ENCODE measurements at places on chromosomes 11 and 22.

DNA sequence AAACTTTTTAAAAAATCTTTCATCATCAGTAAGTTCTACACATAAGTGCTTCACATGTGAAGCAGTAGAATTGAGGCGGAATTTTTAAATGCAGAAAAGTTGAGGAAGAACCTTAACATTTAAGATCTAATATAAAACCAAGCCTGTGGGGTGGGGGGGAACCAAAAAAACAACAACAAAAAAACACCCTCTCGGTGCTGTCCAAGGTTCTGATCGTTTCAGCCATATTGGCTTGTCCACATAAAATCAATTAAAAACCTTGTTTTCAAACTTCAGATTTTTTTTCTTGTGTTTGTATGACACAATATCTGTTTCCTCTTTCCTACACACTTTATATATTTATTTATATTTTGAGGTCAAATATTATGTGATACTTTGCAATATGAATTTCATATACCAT lies 130.0 kb downstream of the WNT7B start:
- DNase-seq: no peak

GRCh38 chr11:37353192-37353591 lies 755.2 kb upstream of the RAG2 start:
- no peak for DNase-seq

- DNase-seq: no peak
These were observed 8.6 kb downstream of the LARGE2 start for GRCh38 chr11:45930951-45931570.

DNA sequence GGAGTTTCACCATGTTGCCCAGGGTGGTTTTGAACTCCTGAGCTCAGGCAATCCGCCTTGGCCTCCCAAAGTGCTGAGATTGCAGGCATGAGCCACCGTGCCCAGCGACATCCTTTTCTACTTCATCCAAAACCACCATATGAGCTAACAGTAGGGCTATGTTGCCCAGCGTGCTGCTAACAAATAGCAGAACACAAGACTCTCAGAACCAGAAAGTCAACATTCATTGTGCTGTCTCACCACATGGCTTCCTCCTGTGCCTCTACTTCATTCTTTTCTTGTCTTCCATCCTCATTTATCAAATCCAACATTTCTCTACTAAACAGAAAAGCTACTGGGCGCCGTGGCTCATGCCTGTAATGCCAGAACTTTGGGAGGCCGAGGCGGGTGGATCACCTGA lies 12.0 kb upstream of the DENND5A start:
- DNase-seq: no peak

GRCh38 chr22:48798281-48799226 lies 1029.1 kb downstream of the BRD1 start:
- DNase-seq: no peak

DNA sequence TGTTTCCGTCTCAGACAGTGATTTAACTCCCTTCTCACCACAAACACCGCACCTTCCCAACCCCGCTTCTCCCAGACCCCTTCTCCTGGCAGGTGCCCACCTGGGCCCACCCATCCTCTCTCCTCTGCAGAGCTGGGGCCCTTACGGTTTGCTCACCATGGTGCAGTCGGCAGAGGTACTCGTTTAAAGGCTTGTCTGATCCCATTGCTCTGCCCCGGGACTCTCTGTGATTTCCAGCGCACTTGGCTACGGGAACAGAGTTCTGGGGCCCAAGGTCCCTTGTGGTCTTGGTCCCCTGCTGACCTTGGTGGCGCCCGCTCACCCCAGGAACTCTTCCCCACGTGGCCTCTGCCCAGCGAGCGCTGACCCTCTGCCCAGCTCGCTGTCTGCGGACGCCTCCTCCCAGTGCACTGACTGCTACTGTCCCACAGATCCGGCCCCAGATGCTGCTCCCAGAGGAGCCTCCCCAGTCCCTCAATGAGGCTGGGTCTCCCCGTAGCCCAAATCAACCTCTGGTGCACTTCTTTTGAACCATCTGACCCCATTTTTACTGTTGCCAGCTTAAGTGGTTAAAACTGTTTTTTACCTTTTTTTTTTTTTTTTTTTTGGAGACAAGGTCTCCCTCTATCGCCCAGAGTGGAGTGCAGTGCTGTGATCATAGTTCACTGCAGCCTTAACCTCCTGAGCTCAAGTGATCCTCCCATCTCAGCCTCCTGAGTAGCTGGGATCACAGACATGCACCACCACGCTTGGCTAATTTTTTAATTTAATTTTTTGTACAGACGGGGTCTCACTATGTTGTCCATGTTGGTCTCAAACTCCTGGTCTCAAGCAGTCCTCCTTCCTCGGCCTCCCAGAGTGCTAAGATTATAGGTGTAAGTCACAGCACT lies 21.3 kb upstream of the CTSD start:
- no peak for DNase-seq

- no peak for DNase-seq
These were observed 3.6 kb upstream of the SEPTIN5 start for GRCh38 chr22:19710769-19711106.

DNA sequence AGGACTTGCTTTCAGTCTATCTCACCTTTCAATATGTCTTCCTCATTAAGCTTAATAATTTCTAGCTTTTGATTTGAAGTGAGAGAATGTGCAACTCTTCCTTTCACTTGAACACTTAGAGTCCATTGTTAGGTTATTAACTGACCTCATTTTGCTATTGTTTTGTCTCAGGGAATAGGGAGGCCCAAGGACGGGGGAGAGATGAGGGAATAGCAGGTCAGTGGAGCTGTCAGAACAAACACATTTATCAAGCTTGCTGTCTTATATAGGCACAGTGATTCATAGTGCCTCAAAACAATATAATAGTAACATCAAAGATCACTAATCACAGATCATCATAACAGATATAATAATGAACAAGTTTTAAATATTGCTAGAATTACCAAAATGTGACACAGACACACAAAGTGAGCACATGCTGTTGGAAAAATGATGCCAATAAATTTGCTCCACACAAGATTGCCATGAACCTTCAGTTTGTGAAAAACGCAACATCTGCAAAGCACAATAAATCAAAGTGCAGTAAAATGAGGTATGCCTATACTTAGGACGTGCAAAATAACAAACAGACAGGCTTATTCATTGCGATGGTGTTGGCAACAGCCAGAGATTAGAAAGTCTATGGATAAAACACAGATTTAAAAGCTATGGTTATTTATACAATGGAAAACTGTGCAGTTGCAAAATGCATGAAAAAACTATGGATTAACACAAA lies 106.3 kb upstream of the TEAD1 start:
- DNase-seq: no peak

GRCh38 chr11:88484873-88485621 lies 147.5 kb upstream of the CTSC start:
- no peak for DNase-seq

GRCh38 chr22:48051796-48052620 lies 1289.6 kb downstream of the TBC1D22A start:
- DNase-seq: no peak

DNA sequence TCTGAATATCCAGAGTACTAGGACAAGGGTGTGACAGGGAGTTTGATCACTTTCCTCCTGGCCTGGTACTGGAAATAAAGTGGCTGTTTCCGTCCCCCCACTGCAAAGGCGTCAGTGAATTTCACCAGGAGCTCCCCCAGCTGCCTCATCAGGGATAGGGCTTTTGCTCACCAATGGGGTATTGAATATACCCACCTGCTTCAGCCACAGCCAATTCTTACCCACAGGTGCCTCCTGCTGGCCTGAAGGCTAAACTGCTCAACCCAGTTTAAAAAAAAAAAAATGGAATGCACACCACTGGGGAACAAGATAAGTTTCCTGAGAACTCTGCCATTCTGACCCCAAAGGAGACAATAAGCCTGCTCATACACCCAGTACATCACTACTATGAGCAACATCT lies 65.3 kb upstream of the MS4A8 start:
- no peak for DNase-seq

- no peak for DNase-seq
These were observed 18.5 kb upstream of the CACNG2 start for GRCh38 chr22:36722055-36722454.

DNA sequence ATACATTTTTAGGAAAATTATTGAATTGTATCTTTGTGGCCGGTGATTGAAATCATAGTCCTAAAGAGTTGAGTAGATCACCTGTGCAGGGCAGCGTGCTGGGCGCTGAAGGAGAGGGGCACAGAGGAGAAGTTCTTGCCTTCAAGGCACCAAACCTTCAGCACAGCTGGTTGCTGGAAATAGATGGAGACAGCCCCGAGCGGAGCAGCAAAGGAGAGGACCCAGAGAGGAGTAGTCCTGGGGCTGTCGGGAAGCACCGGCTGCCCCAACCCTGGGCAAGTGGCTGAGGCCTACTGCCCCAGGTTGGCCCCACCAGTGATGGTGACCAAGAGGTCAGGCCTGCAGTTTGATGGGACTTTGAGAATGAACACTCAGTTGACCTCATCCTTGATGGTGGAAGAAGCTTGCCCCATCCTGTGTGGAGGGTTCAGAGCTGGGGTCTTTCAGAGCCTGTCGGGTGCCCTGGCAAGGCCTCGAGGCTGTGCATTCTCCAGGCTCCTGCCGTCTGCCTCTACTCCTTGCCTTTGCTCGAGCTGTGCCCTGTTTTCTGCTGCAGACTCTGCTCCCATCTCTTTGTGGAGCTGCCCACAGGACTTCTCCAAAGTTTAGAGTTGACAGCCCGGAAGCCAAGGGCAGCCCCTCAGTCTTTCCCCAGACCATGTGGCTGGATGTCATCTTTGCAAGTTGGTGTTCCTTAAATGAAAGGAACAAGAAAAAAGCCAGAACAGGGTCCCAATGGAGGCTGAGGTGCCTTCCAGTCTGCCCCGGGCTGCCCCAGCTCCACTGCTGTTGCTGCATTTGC lies 285.1 kb downstream of the TBC1D22A start:
- no peak for DNase-seq

DNA sequence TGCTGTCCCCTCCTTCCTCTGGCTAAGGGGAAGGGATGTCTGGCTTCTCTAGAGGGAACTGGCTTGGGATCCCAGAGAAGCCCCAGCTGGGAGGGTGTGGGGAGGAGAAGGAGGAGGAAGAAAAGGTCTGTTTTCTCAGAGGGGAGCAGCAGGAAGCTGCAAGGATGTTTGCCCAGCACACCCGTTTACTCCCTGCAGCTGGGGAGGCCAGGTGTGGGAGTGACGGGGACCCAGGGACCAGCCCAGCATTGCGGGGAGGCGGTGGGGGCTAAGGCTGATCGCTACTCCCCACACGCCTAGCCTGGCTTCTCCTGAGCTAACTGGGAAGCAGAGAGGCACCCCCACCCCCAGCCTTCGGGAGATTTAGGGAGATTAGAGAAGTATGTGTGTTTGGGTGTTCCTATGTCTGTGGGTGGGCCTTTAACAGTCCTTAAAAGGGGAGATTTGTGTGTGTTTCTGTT lies 3.9 kb downstream of the CREB3L1 start:
- DNase-seq: no peak

GRCh38 chr11:126440792-126441514 lies 85.5 kb downstream of the ST3GAL4 start:
- peak; percentile 17 for DNase-seq

GRCh38 chr11:1567721-1568100 lies 4.4 kb downstream of the DUSP8 start:
- no peak for DNase-seq

DNA sequence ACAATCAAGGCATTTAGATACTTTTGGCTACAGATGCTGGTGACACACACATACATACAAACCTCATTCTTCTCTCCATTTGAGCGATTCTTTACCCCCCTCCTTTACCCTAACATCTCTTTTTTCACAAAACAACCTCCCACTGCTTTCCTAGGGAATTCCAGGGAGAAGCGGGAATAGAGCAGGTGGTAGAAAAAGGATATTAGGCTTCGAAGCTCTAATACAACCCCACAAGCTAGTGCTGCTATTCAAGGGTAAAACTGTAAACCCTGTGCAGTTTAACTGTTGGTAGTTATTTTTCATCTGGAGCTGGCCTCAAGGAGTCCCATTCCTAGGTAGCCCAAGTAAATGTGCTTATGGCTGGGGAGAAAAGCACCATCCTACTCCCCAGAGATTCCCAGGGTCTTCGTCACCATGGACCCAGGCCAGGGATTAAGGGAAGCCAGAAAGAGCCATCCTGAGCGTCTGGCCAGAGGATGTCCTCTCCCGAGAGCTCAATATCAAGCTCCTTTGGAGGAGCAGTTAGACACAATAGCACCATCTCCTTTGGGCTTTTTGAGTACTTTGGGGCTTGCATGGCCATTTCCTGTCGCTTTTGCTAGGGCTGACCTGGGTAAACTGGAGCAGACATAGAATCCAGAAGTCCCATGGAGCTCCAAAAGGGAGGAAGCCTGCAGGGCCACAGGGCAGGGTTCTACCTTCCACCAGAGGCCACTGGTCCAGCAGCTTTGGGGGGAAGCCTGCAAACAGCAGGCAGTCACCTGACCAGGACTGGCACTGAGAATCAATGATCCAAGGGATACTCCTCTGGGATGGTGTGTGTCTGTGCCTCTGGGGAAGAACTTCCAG lies 3.1 kb downstream of the MAML2 start:
- DNase-seq: no peak

GRCh38 chr11:2138431-2139122 lies 612 bp downstream of the IGF2 start:
- no peak for DNase-seq

GRCh38 chr22:40322021-40322420 lies 24.3 kb upstream of the ADSL start:
- DNase-seq: no peak

DNA sequence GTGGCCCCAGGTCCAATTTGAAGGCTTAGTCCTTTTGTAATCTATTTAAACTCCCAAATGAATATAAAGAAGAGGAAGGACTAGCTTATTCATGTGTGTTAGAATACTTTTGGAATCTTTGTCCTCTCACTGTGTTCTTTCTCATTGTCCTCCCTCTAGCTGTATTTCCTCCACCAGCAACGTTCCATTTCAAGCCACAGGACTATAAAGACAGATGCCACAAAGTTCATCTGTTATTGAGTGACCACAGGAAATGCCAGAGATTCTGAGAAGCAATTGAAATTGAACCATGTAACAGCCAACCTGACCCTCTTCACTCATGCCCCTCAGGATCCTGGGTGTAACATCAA lies 336.6 kb upstream of the API5 start:
- DNase-seq: no peak

- DNase-seq: no peak
These were observed 19.2 kb downstream of the NTM start for GRCh38 chr11:131389582-131389981.

DNA sequence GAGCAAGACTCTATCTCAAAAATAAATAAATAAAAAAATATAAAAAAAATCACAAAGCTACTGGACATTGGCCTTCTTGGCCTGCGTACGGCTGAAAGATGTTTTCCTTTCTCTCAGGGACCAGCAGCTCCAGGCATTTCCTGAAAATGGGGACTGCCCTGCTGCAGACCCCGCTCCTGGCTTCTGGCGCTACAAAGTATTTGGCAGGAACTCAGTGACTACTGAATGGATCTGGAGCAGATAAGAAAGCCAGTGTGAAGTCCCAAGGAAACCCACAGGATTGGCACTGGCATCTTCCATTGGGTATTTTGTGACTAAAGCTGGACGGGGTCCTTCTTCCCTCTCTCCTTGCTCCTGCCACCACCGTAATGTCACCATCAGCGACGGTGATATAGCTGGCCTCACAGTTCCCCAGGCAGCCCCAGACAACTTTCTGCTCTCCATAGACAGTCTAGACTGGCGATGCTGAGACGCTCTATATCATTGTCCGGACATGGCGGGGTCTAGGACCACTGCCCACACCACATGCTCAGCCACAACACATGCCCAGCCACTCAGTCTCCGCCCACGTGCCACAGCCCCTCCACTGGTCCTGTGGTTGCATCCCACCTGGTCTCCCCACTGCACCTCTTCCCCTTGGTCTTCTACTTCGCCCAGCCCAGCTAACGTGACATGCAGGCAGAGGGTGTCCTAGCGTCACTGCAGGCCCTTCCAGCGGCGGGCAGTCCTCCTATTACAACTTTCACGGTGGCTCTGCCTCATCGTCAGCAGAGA lies 22.7 kb upstream of the YPEL1 start:
- DNase-seq: no peak
